Smooth muscle cell of trachea (primary cell): ENCODE measurements at places on chromosomes 4 and X. TPM values are rescaled to one million over a fixed set of nuclear protein-coding genes. Genes with fewer than 3 reads are reported as not detected.

IL13RA1 gene
- 56.2 and 65.7 TPM in 2 replicates for total RNA-seq

SHROOM2 gene
- total RNA-seq: under 0.01 and 0.17 TPM in 2 replicates

FAM184B gene
- under 0.01 TPM in 1 of 2 replicates, not detected in the other for total RNA-seq

WDR17 gene
- total RNA-seq: 3.3 and 5.1 TPM in 2 replicates

PCDH10 gene
- 0.83 and 1.6 TPM in 2 replicates for total RNA-seq
